ENCODE measurements at places on chromosomes 13 and 19. TPM values are rescaled to one million over a fixed set of nuclear protein-coding genes. Genes with fewer than 3 reads are reported as not detected.

- no peak for DNase-seq
Measured at GRCh38 chr19:45153339-45154063, 7.3 kb downstream of the NKPD1 start.

- DNase-seq = no peak
Measured at GRCh38 chr13:75628801-75629200, 7.3 kb upstream of the LMO7 start.

DNA sequence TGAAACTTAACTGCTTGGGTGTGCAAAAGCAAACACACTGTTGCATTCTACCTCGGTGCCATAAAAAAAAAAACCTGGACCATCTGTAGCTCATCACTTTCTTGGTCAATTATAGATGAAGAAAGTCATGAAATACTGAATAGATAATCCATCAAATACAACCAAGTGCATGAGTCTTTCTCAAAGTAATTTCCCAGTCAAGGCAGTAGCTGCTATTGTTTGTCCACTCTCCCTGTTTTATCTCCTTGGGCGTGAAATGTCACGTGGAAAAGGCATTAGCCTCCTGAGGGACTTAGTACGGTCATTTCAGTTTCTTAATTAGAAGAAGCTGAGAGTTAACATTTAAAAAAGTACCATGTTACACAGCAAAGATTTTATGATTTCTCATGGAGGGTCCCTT lies 1697.9 kb downstream of the PCDH9 start:
- no peak for DNase-seq

- DNase-seq = no peak
Measured at GRCh38 chr13:103272770-103273169, 206.6 kb upstream of the SLC10A2 start.

- no peak for DNase-seq
Measured at GRCh38 chr19:19860756-19861390, 4.8 kb upstream of the ZNF253 start.

GRCh38 chr13:40749327-40749726 lies 21.7 kb downstream of the MRPS31 start:
- DNase-seq = no peak

DNA sequence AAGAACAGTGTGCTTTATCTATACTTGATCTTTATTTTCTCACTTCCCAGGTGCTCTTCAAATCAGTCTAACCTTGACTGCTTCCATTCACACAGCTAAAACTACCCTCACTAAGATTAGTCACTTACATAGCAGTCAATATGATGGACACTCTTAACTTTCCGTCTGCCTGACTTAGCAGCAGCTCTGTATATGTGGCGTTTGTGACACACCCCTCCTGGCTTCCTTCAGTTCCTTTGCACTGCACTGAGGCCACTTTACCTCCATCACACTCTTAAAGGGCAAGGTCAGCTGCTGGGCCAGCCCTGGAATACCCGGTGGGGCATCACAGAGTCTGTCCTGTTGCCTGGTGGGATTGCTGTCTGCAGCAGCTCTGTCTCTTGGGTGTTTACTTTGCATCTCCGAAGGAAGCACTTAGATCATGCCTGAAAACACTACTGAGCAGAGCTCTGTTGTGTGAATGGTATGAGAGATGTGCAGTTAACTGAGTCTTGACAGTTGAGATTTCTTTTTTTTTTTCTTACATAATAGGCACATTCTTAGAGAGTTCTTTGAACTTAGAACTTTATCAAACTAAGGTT lies 35.6 kb upstream of the IL17D start:
- DNase-seq = no peak

DNA sequence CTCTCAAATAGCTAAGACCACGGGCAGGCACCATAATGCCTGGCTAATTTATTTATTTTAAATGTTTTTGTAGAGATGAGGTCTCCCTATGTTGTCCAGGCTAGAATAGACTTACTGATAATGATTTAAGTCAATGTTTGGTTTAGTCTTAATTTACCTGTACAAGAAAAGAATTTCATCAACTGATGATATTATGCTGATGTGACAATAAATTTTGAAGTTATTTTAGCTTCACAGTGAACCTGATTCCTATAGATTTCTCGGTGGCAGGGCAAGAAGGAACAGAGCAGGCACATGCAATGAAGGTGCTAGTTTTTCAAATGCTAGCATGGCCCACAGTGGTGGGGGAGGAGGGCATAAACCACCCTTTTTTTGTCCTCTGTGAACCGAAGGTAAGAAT lies 42.6 kb upstream of the CBY2 start:
- no peak for DNase-seq

DNA sequence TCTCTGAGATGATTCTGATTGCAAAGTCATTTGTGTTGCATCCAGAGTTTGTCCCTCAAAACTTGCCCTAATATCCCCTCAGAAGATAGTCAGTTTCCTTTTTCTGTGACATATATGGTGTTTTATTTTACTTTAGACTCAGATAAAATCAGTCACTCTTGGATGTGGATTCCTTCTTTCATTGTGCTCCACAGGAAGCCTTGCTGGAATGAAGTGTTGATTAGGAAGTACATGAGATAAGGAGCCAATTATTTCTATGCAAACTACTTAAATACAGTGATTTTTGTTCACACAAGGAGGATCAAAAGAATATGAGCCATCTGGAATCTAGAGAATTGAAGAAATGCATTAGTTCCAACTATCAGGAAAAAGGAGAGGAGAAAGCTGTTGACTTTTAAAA lies 107.6 kb upstream of the RXFP2 start:
- no peak for DNase-seq

- DNase-seq = no peak
Measured at GRCh38 chr13:78239714-78240113, 321.1 kb upstream of the EDNRB start.

GRCh38 chr19:51359294-51359693 lies 6.9 kb downstream of the ETFB start:
- DNase-seq = peak; percentile 92

- no peak for DNase-seq
Measured at GRCh38 chr13:113918981-113919701, 54.7 kb downstream of the C13orf46 start.

- no peak for DNase-seq
Measured at GRCh38 chr19:1482361-1483130, 3.5 kb upstream of the C19orf25 start.

- no peak for DNase-seq
Measured at GRCh38 chr13:39784347-39784746, 128.9 kb downstream of the COG6 start.

DNA sequence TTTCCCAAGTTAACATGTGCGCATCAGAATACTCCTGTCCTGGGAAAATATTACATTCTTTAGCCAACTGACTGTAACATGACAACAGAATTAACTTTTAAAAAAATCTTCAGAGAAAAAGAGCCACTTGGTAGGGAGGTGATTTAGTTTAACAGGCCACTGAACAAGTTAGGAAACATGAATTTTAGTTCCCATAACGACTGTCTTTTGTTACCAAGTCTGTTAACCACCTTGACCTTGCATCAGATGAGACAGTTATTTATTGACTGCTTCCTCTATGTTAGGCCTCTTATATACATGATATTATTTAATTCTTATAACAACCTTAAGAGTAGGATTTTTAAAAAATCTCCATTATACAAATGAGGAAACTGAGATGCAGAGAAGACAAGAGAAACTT lies 268.6 kb downstream of the NDFIP2 start:
- no peak for DNase-seq

DNA sequence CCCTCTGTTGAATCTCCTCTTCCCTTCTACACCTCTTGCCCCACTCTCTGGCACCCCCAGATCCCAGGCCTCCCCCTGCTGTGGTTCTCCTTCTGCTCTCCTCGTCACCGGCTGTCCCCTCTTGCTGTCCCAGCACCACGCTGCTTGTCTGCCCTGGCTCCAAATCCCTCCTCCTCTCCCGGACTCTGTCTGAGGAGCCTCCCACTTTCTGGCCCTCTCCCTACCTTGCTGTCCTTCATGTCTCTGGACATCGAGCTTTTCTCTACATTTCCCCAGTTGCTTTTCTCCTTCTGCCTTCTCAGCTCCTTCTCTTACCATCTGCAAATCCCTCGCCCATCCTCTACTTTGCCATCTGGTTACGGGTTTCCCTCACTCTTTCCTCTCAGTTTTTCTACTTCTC lies 1.2 kb downstream of the ZNF347 start:
- no peak for DNase-seq

GRCh38 chr19:6720369-6721137 lies at the start of gene C3:
TSS of gene C3 (minus strand) at chr19:6720650. CDS start at chr19:6720589, 61 bp downstream.
- DNase-seq = peak; percentile 59

- peak; percentile 16 for DNase-seq
Measured at GRCh38 chr19:38898788-38899446, 501 bp downstream of the SIRT2 start.

DNA sequence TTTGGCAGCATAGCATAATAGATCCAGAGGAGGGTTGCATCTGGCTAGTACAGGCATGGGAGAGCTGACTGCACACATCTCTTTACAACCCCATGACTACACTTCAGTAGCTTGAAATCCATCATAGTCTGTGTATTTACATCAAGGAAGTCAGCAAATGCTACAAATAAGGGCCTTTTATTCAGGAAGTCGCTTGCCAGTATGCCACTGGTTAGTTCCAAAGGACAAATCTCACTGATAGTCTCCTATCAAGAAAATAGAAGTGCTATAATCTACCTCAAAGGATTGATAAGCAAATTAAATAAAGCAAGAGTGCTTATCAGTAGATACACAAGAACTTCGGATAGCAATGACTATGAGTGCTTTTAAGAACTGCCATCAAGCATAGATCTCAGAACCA lies 112.7 kb downstream of the KLF12 start:
- DNase-seq = no peak

- no peak for DNase-seq
Measured at GRCh38 chr13:32209652-32210051, 105.5 kb downstream of the ZAR1L start.

DNA sequence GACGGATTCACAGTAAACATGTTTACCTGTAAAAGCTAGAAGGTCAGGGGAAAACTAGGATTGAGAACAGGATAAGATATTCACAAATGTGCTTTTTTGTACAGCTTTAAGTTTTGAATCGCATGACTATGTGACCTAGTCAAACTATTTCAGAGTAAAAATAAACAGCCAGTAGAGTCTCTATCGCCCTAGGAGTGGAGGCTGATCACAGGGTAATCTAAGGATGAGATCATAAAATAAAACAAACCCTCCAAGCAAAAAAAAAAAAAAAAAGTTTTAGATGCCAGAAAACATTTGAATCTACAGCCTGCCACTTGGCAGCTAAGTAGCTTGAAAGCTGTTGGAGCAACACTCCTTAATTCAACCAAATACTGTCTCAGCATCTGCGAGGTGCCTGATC lies 26.8 kb downstream of the ZNF350 start:
- no peak for DNase-seq

DNA sequence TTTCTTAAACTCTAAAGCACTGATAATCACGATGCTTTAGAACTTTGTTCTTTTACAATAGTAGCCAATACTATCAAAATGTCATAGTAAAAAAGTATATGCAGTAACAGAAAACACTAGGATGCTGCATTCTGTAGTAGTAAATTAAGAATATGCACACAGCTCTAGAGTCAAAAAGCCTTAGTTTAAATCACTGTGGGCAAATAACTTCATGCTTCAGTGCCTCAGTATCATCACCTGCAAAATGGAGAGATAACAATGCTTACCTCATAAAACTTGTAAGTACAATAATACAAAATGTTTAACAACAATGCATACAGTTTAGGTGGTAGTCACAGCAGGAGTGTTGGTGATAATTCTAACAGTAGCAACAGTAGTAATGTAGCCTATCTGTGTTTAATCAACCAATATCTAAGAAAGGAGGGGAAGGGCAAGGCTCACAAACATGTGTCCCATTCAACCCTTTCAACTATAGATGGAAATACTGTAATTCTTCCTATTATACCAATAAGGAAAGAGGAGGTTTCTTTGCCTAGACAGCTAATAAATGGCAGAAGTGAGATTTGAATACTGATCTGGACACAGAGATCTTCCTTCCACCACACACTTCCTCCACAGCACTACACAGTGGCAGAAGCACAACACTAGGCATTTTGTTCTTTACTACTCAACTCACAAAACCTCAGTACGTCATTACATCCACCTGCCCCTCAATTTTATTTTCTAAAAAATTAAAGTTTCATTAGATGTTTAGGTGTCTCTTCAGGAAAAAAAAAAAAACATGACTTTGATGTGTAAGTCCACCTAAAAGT lies 4.6 kb downstream of the RBM26 start:
- DNase-seq = no peak

- DNase-seq = no peak
Measured at GRCh38 chr13:67792151-67792676, 562.1 kb upstream of the PCDH9 start.

- DNase-seq = no peak
Measured at GRCh38 chr19:11510444-11510843, 4.8 kb upstream of the ZNF653 start.

- no peak for DNase-seq
Measured at GRCh38 chr13:31036731-31037695, 104.6 kb downstream of the TEX26 start.

DNA sequence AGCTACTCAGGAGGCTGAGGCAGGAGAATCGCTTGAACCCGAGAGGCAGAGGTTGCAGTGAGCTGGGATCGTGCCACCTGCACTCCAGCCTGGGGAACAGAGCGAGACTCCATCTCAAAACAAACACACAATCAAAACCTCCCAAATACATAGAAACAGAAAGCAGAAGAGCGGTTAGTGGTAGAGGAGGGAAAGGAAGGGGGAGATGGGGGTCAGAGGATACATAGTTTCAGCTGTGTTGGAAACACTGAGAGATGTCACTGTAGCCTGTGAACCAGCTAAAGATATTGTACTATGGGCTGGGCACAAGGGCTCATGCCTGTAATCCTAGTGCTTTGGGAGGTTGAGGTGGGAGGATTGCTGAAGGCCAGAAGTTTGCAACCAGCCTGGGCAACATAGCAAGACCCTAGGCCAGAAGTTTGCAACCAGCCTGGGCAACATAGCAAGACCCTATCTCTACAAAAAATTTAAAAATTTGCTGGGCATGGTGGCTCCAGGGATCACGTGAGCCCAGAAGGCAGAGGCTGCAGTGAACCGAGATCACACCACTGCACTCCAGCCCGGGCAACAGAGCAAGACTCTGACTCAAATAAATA lies 49.9 kb downstream of the GNG7 start:
- no peak for DNase-seq

- no peak for DNase-seq
Measured at GRCh38 chr19:13132471-13133180, 14.6 kb downstream of the NACC1 start.

Gene OR10H1
- not detected for total RNA-seq

Gene SBK3
- total RNA-seq = 0.43 TPM

Gene MYO16
- total RNA-seq = 0.36 TPM

Gene CCDC70
- not detected for total RNA-seq

Gene PSG4
- total RNA-seq = not detected

Gene SIGLEC9
- not detected for total RNA-seq

Gene NACC1
- 44.6 TPM for total RNA-seq

Gene POU4F1
- total RNA-seq = not detected

Gene CPAMD8
- not detected for total RNA-seq

Gene AMH
- 4.1 TPM for total RNA-seq

Gene ERICH6B
- total RNA-seq = not detected

Gene RGS9BP
- total RNA-seq = 0.37 TPM

Gene LILRB3
- not detected for total RNA-seq

Gene ZNF426
- total RNA-seq = 1.1 TPM

Gene BEST2
- total RNA-seq = 0.30 TPM

Gene OXGR1
- not detected for total RNA-seq

Gene PGLYRP2
- not detected for total RNA-seq

Gene LRRC8E
- total RNA-seq = 11.9 TPM

Gene ZFR2
- not detected for total RNA-seq

Gene PRR12
- 1.2 TPM for total RNA-seq

Gene ARRDC5
- total RNA-seq = not detected

Data from MG63 (cell line).